ENCODE measurements at places on chromosomes 6 and 20. TPM values are rescaled to one million over a fixed set of nuclear protein-coding genes. Genes with fewer than 3 reads are reported as not detected.

RAMACL gene
- total RNA-seq = 0.52 TPM

SLC44A4 gene
- not detected for total RNA-seq

INSM1 gene
- total RNA-seq = 0.25 TPM

EIF6 gene
- 94.7 TPM for total RNA-seq

DNA sequence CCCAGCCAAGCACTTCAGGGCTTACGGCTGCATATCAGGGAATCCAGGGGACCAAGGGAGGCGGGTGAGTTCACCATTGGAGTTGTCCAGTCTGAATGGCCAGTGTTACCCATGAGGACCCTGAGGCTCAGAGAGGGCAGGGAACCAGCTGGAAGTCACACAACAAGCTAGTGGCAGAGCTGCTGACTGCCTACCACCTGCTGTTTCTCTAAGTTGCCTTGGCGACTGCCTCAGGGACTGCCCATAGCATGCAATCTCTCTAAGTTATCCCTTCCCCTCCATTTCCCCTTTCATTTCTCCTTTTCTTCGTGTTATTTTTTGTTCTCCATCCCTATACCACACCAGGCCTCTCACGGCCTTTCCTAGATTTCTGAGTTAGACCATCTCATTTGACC, 71.8 kb upstream of the SIRPA start:
- no peaks in the 10 kb centered on the region for H3K4me1 ChIP-seq
- no peak overlapping the region for H3K27ac ChIP-seq
- no peak for DNase-seq

- DNase-seq = no peak
- peaks cover 2% of the 10 kb centered on the region for H3K36me3 ChIP-seq
- peaks cover 2% of the 10 kb centered on the region for H3K4me1 ChIP-seq
Observed at GRCh38 chr6:5761370-5761769, 245.4 kb downstream of the NRN1 start.

GRCh38 chr6:28807682-28808280, 116.0 kb downstream of the TRIM27 start:
- peaks cover 79% of the 10 kb centered on the region for H3K27me3 ChIP-seq
- peaks cover 5% of the 10 kb centered on the region for H3K36me3 ChIP-seq
- peaks cover 10% of the 10 kb centered on the region for H3K4me1 ChIP-seq
- H3K4me3 ChIP-seq = peak overlapping the region; percentile 25
- DNase-seq = peak; percentile 58

- no peak overlapping the region for H3K4me3 ChIP-seq
- H3K27me3 ChIP-seq = no peaks in the 10 kb centered on the region
- peaks cover 10% of the 10 kb centered on the region for H3K4me1 ChIP-seq
- peaks cover 4% of the 10 kb centered on the region for H3K36me3 ChIP-seq
- H3K27ac ChIP-seq = no peak overlapping the region
Observed at GRCh38 chr6:25583099-25583498, 68.9 kb upstream of the SCGN start.

GRCh38 chr6:78908621-78909020, 41.3 kb downstream of the IRAK1BP1 start:
- H3K4me3 ChIP-seq = no peak overlapping the region
- peaks cover 7% of the 10 kb centered on the region for H3K36me3 ChIP-seq
- H3K27me3 ChIP-seq = peaks cover 31% of the 10 kb centered on the region
- H3K4me1 ChIP-seq = peaks cover 13% of the 10 kb centered on the region

GRCh38 chr6:132960720-132961119, 146.4 kb downstream of the RPS12 start:
- no peak overlapping the region for H3K4me3 ChIP-seq
- peaks cover 33% of the 10 kb centered on the region for H3K27me3 ChIP-seq
- no peak overlapping the region for H3K27ac ChIP-seq
- no peaks in the 10 kb centered on the region for H3K4me1 ChIP-seq
- no peaks in the 10 kb centered on the region for H3K36me3 ChIP-seq

DNA sequence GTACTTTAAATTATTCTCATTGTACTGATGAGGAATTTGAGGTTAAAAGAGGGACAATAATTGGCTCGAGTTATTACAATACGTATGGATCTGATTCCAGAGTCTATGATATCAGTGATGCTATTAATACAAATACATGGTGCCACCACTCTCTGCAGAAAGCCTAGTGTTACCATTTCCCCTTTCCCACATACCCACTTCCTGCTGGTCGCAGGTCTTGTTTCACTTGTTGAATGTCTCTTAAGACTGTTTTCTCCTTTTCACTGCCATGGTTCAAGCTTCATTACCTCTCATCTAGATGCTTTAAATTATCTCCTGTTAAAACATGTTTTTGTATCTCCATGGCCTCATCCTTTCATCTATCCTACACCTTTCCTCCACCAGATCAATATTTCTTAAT, 62.0 kb downstream of the FHL5 start:
- no peak overlapping the region for H3K4me3 ChIP-seq
- H3K27ac ChIP-seq = no peak overlapping the region
- no peaks in the 10 kb centered on the region for H3K36me3 ChIP-seq
- H3K4me1 ChIP-seq = no peaks in the 10 kb centered on the region

GRCh38 chr6:2674857-2675256, 75.9 kb downstream of the MYLK4 start:
- no peaks in the 10 kb centered on the region for H3K4me1 ChIP-seq
- H3K27ac ChIP-seq = no peak overlapping the region
- H3K4me3 ChIP-seq = no peak overlapping the region
- no peaks in the 10 kb centered on the region for H3K27me3 ChIP-seq
- no peaks in the 10 kb centered on the region for H3K36me3 ChIP-seq
- no peak for DNase-seq

- no peak overlapping the region for H3K4me3 ChIP-seq
- peak; percentile 62 for DNase-seq
- H3K4me1 ChIP-seq = no peaks in the 10 kb centered on the region
- H3K27me3 ChIP-seq = no peaks in the 10 kb centered on the region
- H3K27ac ChIP-seq = no peak overlapping the region
Observed at GRCh38 chr20:6828794-6829423, 61.4 kb downstream of the BMP2 start.
